Ascending aorta (tissue), 2 donors: ENCODE measurements at places on chromosomes 2 and 18.

DNA sequence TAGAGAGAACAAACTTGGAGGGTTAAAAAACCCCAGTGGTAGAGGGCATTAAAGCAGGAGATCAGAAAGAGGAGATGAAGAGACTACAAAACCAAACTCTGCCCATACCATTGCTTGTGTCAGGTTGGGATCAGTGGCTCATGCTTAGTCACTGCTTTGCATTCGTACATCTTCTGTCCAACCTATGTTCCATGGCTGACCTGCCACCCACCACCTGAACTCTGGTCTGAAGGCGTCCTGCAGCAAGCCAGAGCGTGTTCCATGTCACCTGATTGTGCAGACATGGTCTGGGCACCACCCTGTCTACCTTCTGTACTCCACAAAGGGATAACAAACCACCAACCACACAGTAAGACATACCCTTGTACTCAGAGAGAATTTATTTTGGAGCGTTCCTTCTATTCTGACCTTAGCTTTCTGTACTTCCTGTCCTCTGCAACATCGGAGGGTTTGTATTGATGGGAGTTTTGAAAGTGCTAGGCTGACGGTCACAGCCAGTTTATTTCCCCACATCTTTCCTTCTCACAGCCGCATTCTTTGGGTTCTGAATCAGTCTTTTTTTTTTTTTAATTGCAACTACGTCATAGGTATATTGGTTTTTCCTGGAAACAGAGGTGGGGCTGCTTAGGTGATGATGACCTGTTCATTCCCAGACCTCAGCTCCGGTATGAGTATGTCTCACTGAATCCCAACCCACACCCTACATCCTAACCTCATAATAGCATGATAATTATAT lies 88.3 kb downstream of the SOWAHC start:
- DNase-seq: no peak

- no peak for DNase-seq
Measured at GRCh38 chr18:25658476-25658875, 306.5 kb upstream of the ZNF521 start.

DNA sequence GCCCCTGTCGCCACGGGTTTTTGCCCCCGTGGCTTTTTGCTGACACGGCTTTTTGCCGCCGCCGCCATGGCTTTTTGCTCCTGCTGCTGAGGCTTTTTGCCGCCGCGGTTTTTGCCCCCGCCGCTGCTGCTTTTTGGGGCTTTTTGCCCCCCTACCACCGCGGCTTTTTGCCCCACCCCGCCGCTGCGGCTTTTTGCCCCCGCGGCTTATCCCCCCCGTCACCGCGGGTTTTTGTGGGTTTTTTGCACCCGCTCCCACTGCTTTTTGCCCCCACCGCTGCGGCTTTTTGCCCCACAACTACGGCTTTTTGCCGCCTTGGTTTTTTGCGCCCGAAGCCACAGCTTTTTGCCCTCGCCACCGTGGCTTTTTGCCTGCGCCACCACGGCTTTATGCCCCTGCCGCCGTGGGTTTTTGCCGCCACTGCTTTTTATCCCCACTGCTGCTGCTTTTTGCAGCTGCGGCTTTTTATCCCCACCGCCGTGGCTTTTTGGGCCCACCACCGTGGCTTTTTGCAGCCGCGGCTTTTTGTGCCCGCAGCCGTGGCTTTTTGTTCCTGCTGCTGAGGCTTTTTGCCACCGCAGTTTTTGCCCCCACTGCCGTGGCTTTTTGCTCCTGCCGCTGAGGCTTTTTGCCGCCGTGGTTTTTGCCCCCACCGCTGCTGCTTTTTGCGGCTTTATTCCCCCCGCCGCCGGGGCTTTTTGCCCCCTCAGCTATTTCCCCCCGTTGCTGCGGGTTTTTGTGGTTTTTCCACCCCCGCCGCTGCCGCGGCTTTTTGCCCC lies 2798.0 kb upstream of the TEKT4 start:
- DNase-seq: no peak

DNA sequence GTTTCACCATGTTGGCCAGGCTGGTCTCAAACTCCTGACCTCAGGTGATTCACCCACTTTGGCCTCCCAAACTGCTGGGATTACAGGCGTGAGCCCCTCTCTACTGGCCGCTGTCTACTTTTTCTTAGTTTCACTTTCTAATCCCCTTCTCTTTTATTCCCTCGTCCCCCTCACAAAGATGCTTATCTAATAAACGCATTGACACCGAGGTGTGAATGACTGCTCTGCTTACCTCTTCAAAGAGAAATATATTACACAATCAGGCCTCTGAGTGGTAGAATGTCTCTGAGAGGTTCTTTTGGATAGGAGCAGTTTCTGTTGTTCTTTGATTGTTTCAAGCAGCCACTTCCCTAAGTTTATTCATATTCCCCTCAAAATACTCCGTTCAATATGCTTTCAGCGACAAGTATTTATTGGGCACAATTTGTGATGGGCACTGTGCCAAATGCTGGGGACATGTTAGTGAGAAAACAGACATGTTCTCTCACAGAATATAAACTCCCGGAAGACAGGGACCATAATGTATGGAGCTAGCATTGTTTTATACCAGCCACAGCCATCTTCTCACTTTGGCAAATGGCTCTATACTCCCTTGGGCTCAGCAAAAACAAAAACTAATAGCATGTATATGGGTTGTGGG lies 34.7 kb upstream of the RAPH1 start:
- DNase-seq: no peak

- no peak for DNase-seq
Measured at GRCh38 chr2:219443016-219443696, 8.5 kb downstream of the SPEG start.

DNA sequence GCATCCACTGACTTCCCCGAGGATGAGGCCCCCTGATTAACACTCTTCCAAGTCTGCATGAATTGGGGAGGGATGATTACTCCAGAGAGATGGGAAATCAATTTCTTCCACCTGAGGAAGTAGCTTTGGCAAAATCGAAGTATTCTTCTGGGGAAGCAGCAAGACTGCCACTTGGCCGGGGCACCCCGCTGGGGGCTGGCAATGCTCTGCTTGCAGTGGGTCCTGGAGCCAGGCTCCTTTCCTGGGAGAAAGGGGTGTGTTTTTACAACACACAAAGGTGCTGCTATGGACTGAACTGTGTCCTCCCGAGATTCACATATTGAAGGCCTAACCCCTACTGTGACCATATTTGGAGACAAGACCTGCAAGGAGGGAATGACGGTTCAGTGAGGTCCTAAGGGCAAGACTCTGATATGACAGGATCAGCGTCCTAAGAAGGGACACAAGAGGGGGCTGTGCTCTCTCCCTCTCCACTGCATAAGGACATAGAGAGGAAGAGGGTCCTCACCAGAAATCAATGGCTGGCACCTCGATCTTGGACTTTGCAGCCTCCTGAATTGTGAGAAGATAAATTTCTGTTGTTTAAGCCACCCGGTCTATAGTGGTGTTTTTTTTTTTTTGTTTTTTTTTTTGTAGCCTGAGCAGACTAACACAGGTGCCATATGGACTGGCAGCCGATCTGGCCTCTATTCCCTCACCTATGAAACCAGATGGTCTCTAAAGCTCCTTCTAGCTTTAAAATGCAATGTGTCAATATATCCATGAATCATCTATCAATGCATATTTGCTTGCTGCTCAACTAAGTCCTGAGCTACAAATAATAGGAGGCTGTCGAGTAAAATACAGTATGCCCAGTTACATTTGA lies 3.6 kb upstream of the SMARCAL1 start:
- DNase-seq: no peak

GRCh38 chr2:46200100-46200690 lies 97.0 kb upstream of the EPAS1 start:
- DNase-seq: no peak

DNA sequence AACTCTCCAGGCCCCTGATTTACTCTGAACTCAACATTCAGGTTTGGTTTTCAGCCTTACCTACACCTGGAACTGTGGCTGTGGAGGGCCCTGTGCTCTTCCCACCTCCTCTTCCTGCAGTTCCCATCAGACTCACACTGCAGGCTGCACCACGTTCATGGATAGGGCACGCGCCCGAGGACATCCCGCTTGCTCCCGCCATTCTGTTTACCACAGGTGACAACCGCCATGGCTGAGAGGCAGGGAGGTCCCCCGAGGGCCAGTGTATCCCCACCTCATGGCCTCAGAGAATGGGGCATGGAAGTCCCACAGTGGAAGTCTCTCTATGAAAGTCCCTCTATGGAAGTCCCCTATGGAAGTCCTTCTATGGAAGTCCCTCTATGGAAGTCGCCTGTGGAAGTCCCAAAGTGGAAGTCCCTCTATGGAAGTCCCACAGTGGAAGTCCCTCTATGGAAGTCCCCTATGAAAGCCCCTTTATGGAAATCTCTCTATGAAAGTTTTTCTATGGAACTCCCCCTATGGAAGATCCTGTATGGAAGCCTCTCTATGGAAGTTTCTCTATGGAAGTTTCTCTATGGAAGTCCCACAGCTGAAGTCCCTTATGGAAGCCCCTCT lies 358.4 kb upstream of the SALL3 start:
- DNase-seq: no peak

- DNase-seq: no peak
Measured at GRCh38 chr2:161090411-161090810, 69.8 kb upstream of the TANK start.

DNA sequence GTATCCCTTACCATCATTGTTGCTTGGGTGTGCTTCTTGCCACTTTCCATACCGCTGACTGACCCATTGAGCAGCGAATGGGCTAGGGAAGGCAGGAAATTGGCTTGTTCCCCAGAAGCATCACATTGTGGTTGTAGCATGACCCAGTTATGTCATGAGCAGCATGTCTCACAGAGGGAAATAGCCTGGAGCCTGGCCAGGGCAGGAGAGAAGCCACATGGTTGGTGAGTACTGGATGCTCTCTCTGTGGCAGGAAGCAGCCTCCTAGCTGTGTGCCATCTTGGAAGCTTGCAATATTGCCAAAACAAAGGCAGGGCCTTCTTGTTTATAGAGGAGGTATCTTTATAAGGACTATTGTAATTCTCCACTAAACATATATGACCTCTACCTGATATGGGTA lies 482.6 kb downstream of the PIK3C3 start:
- no peak for DNase-seq

DNA sequence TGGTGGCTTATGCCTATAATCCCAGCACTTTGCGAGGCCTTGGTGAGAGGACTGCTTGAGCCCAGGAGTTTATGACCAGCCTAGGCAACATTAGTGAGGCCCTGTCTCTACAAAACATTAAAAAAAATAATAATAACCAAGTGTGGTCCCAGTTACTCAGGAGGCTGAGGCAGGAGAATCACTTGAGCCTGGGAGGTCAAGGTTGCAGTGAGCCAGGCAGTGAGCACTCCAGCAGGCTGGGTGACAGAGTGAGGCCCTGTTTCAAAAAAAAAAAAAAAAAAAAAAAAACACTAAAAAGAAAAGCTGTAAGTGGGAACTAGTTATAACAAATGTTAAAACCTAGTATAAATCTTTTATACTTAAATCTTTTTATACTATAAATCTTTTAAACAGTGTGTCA lies 146.2 kb upstream of the ITGA4 start:
- no peak for DNase-seq

- no peak for DNase-seq
Measured at GRCh38 chr2:197369228-197369932, 58.8 kb upstream of the ANKRD44 start.

DNA sequence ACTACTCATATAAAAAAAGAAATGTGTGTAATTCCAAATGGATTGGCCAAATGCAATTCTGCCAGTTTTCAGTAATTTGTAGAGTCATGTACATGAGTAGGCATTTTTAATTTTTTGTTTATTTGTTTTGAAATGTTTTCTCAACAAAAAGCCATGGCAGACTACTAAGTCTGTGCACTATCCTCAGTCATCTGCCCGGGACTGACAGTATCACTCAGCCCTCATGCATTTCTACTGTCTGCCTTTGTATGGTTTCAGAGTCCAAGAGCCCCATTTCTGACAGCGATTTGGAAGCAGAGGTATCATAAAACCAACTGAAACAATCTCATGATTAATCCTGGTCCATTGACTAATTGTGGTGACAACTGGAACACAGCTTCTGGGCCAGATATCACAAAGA lies 109.9 kb upstream of the NYAP2 start:
- DNase-seq: no peak

GRCh38 chr18:8937160-8938094 lies 165.1 kb upstream of the NDUFV2 start:
- no peak for DNase-seq

DNA sequence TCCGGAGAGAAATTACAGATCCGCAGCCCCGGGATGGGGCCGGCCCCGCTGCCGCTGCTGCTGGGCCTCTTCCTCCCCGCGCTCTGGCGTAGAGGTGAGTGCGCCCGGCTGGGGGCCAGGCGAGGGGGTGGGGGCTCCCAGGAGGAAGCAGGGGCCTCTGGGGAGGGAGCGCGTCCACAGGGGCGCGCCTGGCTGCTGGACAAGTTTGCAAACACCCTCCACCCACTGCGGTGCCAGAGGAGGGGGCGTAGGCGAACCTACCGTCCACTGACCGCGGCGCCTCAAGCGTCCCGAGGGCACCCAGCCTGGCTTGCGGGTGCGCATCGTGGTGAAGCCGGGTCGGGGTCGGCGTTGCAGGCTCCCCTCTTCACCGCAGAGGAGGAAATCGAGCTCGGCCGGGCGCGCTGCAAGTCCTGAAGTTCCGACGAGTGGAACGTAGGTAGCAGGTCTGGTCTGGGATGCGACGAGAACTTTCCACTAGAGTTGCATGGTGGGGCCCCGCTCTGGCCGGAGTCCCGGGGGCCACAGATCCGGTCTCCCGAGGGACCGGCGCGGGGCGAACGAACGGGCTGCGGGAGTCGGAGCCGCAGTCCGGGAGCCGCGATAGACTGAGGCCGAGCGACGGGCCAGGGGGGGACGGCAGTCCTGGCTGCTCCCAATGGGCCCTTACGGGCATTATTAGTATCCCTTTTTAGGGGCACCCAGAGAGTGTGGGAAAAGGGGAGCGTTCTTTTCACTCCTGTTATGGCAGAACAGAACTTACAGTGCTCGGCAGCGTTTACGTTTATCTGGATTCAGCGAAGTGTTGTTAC lies 502 bp downstream of the MERTK start:
- DNase-seq: peak; percentile 72

GRCh38 chr2:75317802-75318201 lies 118.5 kb upstream of the TACR1 start:
- no peak for DNase-seq

- no peak for DNase-seq
Measured at GRCh38 chr18:32469691-32470459, 807 bp downstream of the GAREM1 start.

DNA sequence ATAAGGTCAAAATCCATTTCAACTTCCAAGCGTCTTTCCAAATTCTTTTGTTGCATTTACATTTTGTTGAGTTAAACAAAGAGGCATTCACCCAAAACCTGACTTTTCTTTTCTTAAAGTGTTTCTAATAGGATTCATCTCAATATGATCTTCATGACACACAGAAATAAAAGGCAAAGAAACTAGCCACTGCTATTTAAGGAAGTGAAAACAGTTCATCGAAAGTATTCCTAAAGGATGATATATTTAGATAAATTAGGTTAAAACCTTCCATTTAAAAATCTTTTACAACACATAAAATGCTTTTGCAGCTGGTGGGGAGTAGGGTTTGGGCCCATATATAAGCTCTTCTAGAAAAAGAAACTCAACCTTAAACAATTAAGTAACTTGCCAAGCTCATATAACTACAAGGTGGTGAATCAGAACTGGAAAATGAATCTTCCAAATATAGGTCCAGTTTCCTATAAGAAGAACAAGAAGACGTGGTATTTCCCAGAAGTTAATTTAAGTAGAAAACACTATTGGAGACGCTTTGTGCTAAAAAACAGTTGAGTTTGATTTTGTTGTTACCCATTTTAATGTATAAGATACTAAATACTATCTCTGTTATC lies 336.0 kb upstream of the HNRNPA3 start:
- DNase-seq: no peak

- DNase-seq: no peak
Measured at GRCh38 chr2:216827073-216827720, 32.7 kb downstream of the TNP1 start.
